Osteocyte (in vitro differentiated cells): ENCODE measurements at places on chromosomes 5 and 9.

DNA sequence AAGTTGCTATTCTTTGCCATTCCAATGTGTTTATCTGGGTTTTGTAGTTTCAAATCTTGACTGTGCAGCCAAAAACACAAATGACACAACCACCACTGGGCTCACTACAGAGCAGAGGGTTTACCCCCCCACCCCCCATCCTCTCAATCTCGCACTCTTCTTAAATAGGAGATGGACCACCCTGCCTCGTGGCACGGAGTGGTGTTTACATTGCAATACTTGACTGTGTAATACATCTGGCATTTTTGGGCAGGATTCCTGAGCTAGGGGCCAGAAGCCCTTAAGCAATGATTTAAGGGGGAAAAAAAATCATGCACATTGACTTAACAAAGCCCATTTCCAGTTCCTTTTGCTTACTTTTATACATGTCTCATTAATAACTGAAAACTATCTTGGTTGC is 19.0 kb downstream of the PTCH1 start:
- DNase-seq, result no peak

GRCh38 chr5:176350416-176350815 is 11.1 kb downstream of the KIAA1191 start:
- DNase-seq, result no peak

DNA sequence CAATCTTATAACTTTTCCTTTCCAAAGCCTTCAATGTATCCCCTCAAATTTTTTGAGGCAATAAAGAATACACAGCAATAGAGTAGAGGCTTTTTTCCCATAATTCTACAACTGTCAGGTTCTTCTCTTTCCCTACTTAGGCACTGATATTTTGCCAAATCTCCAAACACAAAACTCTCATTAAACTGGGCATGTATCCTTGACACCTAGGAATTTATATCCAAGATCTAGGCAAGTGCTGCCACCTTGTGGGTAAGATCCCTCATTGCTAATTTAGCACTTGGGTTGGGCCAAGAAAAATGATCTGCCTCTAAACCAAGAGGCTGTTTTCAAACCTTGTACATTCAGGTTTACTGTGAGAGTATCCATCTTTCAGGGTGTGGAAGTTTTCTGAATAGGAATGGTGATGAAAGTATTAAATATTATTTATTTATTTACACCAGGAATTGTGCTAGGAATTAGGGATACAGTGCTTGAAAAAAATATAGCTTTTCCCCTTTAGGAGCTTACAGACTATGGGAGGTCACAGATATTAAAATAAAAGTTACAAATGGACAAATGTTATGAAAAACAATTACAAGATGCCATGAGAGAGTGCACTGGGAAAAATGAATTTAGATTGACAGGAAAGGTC is 17.6 kb downstream of the TSTD2 start:
- DNase-seq, result peak; percentile 83

GRCh38 chr9:35729700-35730485 is 2.1 kb downstream of the TLN1 start:
- DNase-seq, result no peak

DNA sequence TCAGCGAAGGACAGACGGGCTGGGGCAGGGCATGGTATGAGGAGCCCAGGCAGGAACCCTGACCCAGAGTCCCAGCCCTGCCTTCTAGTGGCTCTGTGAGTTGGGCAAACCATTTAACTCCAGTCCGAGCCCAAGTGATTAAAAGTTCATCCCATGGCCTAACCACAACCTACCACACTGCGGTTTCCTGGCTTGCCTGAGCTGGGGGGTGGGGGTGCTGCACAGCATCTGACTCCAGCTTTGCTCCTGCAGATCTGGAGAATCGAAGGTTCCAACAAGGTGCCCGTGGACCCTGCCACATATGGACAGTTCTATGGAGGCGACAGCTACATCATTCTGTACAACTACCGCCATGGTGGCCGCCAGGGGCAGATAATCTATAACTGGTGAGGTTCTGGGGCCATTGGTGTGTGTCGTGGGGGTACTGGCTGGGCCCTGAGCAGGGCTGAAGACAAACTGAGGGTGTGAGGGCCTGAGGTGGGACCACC is 49.0 kb downstream of the STOM start:
- DNase-seq, result no peak

DNA sequence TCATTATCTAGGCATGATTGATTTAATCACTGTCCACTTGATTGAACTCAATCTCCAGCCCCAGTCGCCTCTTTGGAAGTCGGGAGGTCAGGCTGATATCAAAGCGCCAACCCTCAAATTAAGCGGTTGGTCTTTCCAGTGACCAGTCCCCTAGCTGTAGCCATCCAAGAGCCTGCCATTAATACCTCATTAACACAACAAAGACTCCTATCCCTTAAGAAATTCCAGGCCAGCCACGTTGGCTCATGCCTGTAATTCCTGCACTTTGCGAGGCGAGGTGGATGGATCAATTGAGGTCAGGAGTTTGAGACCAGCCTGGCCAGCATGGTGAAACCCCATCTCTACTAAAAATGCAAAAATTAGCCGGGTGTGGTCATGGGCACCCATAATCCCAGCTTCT is 27.4 kb upstream of the GCNT1 start:
- no peak for DNase-seq

DNA sequence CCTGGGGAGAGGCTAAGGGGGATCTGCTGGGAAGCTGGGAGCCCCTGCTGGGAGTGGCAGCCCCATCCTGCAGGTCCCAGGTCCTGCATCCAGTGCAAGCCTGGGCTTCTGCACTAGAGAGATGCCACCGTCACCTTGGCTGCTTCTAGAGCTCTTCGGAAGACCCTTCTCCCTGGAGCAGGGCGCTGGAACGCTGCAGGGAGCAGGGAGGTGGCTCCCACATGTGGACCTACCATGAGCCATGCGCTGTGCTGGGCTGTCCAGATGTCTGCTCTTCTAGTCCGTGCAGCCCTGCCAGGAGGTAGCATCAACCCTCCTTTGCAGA is 90.9 kb upstream of the PHYKPL start:
- no peak for DNase-seq

DNA sequence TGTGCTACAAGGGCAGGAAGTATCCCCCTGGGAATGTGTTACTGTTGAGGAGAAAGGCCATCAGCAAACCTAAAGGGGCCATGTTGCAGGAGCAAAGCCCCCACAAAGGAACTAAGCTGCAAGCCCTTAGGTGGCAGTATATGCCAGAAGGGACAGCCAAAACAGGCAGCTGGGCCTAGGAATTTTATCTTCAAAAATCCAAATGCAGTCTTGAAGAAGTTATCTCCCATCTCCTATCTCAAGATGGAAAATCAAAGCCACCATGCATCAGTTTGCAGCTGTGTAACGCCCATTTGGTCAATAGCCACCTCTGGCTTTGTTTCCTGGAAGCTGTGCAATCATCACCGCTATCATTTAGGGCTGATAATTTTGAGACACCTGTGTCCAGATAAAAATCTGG is 400.3 kb downstream of the ARHGEF28 start:
- DNase-seq, result no peak

DNA sequence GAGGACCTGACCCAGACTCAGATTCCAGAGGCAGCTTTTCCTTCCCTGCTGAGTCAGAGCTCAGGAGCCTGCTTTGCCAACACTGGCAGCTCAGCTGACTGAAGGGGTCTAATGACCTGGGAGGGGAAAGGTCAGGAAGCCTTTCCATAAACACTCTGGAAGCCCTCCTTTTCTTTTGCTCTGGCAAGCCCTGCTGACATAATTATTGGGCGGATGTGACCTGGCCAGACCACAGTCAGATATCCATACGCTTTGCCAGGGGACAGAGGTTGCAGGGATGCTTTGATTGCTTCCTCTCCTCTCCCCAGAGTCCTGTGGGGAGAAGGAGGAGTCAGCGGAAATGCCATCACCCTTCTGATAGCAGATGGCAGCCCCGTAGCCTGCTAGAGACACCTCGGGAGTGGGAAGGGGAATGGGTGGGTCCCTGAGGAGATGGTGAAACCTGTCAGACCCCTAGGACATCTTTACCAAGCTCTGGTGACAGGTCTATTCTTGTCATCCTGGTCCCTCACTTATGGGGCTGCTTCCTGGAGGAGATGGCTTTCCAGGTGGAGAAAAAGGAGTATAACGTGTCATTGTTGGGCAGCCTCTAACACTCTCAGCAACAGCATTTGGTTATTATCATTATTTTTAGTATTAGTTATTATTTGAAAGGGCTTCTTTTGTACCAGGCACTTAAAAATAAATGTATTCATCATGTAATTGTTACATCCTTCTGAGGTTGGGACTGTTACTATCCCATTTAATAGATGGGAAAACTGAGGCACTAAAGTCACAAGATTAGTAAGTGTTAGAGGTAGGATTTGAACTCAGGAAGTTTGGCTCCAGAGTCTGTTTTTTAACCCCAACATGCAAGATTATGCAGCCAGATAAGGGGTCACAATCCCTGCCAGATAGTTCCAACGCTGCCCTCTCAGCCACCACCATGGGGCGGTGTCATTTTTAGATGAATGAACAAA is 11.6 kb downstream of the COL27A1 start:
- no peak for DNase-seq

DNA sequence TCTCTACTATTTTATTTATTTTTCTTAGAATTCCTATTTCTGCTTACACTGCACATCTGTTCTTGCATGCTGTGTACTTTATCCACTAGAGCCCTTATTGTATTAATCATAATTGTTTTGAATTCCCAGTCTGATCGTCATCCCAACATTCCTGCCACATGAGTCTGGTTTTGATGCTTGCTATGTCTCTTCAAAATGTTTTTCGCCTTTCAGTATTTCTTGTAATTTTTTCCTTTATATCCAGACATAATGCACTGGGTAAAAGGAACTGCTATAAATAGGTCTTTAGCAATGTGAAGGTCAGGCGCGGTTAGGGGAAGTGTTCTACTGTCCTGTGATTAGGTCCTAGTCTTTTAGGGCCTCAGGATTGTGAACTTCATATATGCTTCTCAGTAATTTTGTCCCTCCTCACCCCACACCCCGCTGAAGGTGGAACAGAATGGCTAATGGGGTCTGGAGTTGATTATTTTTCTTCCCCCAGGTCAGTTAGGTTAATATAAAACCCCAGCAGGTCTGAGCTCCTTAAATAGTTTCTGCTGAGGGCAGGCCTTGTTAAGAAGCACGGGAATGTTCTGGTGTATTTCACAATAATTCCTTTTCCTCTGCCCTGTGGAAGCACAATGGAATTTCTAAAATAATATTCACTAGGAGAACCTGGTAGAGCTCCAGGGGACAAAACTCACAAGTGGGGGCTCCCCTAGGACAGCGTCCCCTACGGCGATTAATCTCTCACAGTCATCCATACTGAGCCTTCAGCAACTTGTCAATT is 146.6 kb upstream of the TUT7 start:
- no peak for DNase-seq

DNA sequence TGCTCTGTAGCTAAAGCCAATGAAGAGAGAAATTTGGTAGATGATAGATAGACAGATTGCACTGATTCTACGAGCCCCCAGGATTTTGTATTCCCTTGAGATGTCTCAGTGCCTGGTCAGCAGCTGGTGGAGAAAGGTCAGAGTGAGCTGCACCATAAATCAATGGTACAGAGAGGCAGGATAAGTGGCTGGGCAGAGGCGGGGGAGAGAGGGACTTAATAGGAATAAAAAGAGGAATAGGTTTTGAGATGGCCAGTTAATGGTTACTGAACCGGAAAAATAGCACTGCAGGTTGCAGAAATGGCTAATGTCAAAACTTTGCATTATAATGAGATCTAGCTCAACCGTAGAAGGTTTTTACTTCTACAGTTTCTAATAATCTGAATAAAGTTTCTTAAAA is 47.9 kb upstream of the SLC12A2 start:
- DNase-seq, result no peak

DNA sequence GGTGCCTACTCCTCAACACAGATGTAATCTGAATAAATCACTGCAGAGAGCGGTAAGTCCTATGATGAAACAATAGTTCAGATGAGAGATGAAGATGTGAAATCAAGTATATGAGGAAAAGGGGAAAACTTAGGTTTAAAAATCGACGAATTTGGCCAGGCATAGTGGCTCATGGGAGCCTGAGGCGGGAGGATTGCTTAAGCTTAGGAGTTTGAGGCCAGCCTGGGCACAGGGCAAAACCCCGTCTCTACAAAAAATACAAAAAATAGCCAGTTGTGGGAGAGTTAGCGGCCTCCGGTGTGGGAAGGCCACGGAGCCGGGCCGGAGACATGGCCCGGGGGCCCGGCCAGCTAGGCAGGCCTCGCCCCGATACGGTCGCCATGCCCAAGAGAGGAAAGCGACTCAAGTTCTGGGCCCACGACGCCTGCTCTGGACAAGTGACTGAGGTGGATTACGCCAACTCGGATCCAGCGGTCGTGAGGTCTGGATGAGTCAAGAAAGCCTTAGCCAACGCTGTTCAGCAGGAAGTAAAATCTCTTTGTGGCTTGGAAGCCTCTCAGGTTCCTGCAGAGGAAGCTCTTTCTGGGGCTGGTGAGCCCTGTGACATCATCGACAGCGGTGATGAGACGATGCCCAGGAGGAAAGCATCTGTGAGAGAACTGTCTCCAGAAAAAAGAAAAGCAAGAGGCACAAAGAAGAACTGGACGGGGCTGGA is 62.8 kb upstream of the SUB1 start:
- DNase-seq, result no peak

DNA sequence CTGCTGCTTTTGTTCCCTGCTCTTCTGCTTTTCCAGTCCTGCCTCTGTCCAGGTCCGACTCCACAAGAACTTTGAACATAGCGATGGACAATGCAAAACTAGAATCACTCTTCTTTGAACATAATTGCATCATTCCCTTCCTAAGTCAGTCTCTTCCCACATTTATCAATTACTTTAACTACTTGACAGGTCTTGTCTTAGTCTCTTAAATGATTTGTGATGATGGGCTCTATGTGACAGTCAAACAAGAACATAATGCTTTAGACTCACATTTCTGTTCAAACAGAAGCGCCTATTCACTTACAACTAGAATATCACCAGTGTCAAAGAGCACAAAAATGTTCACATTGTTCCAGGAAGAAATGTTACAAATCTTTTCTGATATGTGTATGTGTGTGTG is 278.1 kb downstream of the SH3GL2 start:
- no peak for DNase-seq

DNA sequence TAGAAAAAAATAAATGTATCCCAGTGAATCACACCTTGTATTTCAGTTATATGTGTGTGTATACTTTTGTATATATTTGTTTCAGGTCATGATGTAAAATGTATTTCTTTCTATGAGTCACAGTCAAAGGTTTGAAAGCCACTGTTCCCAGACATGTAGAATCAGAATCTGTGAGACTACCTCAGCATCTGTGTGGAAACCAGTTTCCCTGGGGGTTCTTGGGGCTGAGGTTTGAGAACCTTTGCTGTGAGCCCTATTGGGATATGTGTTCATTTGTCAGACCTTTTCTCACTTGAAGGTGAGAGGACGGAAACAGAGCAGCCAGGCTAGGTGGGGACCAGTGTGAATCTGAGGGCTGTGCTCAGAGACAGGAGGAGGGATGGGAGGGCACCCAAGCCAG is 78.7 kb upstream of the SAP30L start:
- no peak for DNase-seq

- DNase-seq, result no peak
Measured at GRCh38 chr5:142795251-142795650, 25.1 kb downstream of the ARHGAP26 start.

DNA sequence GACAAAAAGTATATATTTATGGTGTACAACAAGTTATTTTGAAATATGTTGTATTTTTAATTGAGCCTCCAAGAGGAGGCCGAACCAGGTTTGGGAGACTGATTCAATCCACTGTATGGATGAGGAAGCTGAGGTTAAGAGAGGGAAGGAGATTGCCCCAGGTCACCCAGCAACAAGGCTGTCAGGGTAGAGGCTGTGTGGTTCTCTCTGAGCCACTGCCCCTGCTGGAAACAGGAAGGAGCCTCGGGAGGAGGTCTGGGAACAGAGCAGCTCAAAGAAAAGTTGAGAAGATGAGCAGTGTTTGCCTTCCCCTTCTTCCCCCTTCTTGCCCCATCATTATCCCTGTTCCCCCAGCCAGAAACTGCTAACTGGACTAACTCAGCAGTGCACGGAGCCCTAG is 6.6 kb upstream of the FAT2 start:
- DNase-seq, result no peak
